ENCODE measurements at places on chromosomes 3 and 15. TPM values are rescaled to one million over a fixed set of nuclear protein-coding genes. Genes with fewer than 3 reads are reported as not detected.

PSMA4 gene
- total RNA-seq, result 204 TPM

NR2E3 gene
- not detected for total RNA-seq

DNASE1L3 gene
- total RNA-seq, result not detected

CPN2 gene
- not detected for total RNA-seq

LTF gene
- not detected for total RNA-seq

LHFPL4 gene
- 0.11 TPM for total RNA-seq

ANKUB1 gene
- total RNA-seq, result not detected

IRAK2 gene
- 2.1 TPM for total RNA-seq

STXBP5L gene
- 2.1 TPM for total RNA-seq

EXD1 gene
- not detected for total RNA-seq

- no peak for DNase-seq
- H3K4me1 ChIP-seq, result no peaks in the 10 kb centered on the region
Measured at GRCh38 chr3:82596805-82597204, 835.4 kb upstream of the GBE1 start.

DNA sequence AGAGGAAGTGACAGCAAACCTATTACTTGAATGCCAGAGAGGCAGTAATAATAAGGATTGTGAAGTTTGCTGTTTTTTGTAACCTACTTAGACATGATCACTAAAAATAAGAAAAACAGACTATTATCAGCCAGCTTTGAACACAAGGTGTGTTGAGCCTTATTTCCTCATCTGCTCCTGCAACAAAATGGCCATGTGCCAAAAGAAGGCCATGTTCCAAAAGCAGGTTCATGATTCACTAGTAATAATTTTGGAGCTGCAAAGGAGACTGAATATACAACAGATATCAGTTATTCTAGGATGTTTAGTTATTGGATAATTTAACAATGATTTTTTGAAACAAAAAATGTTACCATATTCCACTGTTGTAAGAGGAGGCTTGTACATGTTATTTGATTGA is 578.7 kb downstream of the SQOR start:
- DNase-seq, result no peak
- H3K27ac ChIP-seq, result no peak overlapping the region
- no peaks in the 10 kb centered on the region for H3K36me3 ChIP-seq
- no peak overlapping the region for H3K4me3 ChIP-seq

DNA sequence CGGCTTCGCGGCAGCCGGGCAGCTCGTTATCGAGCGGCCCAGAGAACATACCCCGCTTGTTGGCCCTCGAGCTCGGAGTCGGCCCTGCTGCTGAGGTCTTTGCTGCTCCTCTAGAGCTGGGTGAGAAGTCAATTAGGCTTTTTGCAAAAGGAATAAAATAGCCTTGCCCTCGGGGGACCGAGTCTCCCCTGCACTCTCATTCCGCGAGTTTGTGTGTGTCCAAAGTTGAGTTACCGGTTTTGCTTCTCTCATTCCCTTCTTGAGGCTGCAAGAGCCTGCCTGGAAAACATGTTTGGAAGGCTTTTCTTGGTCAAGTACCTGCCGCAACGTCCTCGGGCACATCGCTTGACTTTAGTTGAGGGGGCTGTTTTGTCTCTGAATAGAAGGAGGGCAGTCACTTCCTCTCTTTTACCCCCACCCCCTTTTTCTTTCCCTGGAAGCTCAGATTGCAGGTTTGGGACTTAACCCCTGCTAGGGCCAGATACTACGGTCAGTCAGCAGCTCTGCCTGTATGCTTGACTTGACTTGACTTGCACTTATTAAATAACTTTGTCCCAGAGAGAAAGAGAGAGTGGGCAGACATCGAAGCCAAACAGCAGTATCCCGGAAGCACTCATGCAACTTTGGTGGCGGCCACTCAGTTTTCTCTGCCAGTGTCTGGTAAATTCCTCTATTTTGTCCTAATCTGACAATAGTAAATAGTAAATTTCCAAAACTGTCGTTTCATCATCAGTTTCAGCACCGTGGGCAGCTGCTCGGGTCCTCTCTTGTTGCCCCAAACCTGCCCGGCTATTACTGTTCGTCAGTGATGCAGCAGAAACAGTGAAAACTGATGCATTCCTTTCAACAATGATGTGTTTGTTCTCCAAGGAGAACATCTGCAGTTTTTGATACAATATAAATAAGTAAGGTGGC is 609 bp downstream of the RNF13 start:
- H3K4me1 ChIP-seq, result peaks cover 15% of the 10 kb centered on the region
- peak overlapping the region; percentile 94 for H3K27ac ChIP-seq
- no peaks in the 10 kb centered on the region for H3K36me3 ChIP-seq
- peak; percentile 39 for DNase-seq

GRCh38 chr3:66483409-66483906 is 17.4 kb downstream of the LRIG1 start:
- H3K4me1 ChIP-seq, result peaks cover 76% of the 10 kb centered on the region
- no peak overlapping the region for H3K4me3 ChIP-seq
- H3K27me3 ChIP-seq, result no peaks in the 10 kb centered on the region
- peak overlapping the region; percentile 76 for H3K27ac ChIP-seq
- H3K36me3 ChIP-seq, result no peaks in the 10 kb centered on the region

DNA sequence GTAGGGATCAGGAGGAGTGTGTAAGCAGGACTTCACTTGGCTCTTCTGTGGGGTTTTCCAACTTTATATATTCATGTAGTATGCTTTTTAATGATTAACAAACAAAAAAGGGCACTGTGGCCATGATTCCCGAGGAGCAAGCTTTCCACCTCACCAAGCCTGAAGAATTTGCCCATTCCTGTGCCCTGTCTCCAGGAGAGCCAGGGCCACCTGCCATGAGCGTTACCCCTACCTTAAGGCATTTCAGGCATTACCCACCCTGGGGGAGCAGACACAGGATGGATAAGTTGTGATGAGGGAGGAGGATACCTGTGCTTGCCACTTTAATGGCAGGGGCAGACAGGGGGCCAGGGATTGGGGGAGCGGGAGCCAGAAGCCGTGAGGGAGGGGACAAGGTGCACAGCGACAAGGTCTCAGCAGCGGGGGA is 3.0 kb downstream of the TRPM1 start:
- H3K27ac ChIP-seq, result no peak overlapping the region
- H3K27me3 ChIP-seq, result peaks cover 7% of the 10 kb centered on the region
- H3K4me1 ChIP-seq, result no peaks in the 10 kb centered on the region
- DNase-seq, result no peak

DNA sequence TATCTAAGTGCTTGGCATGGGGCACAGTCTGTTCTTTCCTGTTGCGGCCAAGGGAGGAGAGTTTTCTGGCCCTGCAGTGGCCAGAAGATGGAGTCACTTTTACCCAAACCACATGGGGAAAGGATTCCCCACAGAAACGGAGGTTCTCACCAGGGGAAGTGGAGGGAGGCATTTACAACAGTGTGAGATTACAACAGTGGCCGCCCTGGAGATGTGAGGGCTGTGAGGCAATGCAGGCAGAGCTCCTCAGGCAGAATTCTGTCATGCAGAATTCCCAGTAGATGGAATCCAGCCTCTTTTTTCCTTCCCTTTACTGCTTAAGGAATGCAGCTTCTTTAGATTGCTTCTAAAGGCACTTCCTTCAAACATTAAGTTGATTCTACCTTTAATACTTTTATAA is 83.1 kb downstream of the CACNA1D start:
- no peak for DNase-seq
- no peaks in the 10 kb centered on the region for H3K27me3 ChIP-seq
- H3K4me3 ChIP-seq, result no peak overlapping the region
- H3K27ac ChIP-seq, result no peak overlapping the region
- H3K36me3 ChIP-seq, result no peaks in the 10 kb centered on the region

- H3K4me1 ChIP-seq, result no peaks in the 10 kb centered on the region
- no peaks in the 10 kb centered on the region for H3K36me3 ChIP-seq
- no peak overlapping the region for H3K27ac ChIP-seq
Measured at GRCh38 chr3:75101329-75102147, 487.1 kb upstream of the CNTN3 start.

DNA sequence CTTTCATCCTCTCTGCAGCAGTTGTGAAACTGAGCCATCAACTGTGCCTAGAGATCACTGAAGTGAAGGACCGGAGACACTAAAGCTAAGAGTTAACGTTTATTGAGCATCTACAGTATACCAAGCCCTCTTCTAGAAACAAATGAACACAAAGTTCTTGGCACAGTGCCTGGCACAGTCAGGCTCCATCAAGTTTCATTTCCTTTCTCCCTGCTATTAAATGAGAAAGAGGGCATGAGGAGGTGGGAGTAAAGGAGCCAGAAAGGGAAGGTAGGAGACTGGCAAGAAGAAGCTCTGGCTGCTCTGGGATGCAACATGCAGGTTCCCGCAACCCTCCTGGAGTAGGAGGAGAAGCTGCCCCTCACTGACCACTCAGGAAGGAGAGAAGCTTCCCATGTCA is 30.6 kb downstream of the CYP19A1 start:
- no peak overlapping the region for H3K4me3 ChIP-seq
- H3K36me3 ChIP-seq, result no peaks in the 10 kb centered on the region
- DNase-seq, result no peak
- H3K27ac ChIP-seq, result no peak overlapping the region
- H3K4me1 ChIP-seq, result peaks cover 24% of the 10 kb centered on the region

DNA sequence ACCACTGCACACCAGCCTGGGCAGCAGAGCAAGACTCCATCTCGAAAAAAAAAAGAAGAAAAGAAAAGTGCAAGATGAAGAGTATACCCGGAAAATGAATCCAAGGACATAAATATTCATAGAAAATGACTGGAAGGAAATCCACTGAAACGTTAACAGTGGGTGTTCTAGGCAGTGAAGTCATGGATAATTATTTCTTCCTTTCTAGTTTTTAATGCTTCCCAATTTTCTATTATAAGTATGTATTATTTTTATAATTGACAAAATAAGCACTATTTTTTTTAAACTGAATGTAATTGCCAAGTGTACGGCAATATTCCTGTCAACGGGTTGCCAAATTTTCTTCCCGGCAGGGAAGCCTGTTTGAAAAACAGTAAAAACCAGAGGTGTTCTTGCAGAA is 37.4 kb upstream of the MGLL start:
- H3K4me1 ChIP-seq, result no peaks in the 10 kb centered on the region
- no peak for DNase-seq
- H3K27me3 ChIP-seq, result no peaks in the 10 kb centered on the region
- H3K4me3 ChIP-seq, result no peak overlapping the region
- no peak overlapping the region for H3K27ac ChIP-seq
- no peaks in the 10 kb centered on the region for H3K36me3 ChIP-seq

- peak; percentile 23 for DNase-seq
- H3K27me3 ChIP-seq, result no peaks in the 10 kb centered on the region
- H3K4me1 ChIP-seq, result peaks cover 5% of the 10 kb centered on the region
- no peaks in the 10 kb centered on the region for H3K36me3 ChIP-seq
Measured at GRCh38 chr3:172595664-172596393, 72.6 kb upstream of the TNFSF10 start.

DNA sequence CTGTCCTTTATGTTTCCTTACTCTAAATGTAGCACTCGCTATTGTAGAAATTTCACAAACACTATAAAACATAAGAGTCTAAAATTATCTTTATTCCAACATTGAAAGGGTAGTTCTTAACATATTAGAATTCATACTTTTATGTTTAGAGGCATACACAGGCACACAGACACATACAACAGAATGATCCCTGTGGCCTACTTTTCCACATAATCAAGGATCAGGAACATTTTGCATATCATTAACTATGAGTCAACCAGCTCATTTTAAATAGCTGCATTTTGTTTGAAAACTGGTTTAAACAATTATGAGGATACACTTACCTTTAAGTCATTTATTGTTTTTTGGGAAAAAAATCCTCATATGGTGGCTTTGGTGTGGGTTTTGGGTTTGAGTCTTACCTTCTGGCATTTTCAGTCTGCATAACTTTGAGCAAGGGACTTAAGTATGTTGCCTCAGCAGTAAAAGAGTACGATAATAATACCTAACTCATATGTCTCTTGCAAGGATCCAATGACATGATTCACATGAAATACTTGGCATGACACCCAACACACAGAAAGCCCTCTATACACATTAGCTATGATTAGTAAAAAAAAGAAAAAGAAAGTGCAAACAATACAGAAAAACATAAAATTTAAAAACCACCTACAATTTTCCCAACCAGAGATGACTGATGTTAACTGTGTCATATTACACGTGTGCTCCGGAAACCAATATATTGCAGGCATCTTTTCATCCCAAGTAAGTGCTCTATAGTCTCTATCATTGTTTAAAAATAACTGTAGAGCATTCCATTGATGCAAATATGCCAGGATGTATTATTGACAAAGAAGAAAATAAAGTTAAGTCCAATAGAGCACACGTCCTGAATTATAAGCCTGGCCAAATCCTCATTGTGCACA is 213.1 kb upstream of the ADAMTS9 start:
- no peak overlapping the region for H3K27ac ChIP-seq
- peak; percentile 53 for DNase-seq
- H3K4me1 ChIP-seq, result no peaks in the 10 kb centered on the region

DNA sequence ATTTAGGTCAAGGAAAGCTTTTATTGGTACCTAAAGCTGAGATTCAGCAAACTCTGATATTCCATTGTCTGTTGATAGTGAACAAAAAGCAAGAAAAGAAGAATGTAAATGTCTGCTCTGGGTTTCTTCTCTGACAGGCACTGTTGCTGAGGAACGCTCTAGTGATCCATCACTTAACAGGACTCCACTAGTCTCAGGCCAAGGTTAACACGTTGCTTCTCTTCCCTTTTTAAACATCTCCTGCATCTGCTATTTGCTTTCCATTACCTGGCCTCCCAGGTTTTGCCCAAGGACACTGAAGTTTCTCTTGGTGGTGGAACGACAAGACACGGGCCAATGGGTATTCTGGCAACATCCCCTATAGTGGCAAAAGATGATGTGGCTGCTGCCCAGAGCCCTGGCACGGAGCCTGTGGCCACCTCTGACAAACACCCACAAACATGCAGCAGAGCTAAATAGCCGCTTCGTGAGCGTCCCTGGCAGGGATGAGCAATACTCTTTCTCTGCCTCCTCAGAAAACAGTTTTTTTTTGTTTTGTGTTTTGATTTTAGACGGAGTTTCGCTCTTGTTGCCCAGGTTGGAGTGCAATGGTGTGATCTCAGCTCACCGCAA is 97.8 kb upstream of the AKAP13 start:
- H3K27me3 ChIP-seq, result peaks cover 3% of the 10 kb centered on the region
- H3K4me3 ChIP-seq, result no peak overlapping the region
- no peaks in the 10 kb centered on the region for H3K4me1 ChIP-seq
- H3K27ac ChIP-seq, result no peak overlapping the region
- H3K36me3 ChIP-seq, result no peaks in the 10 kb centered on the region

- peaks cover 3% of the 10 kb centered on the region for H3K4me1 ChIP-seq
- no peak overlapping the region for H3K27ac ChIP-seq
- no peak overlapping the region for H3K4me3 ChIP-seq
- no peak for DNase-seq
Measured at GRCh38 chr15:69522361-69522760, 69.7 kb downstream of the RPLP1 start.

- peak; percentile 99 for DNase-seq
- no peak overlapping the region for H3K4me3 ChIP-seq
- H3K27ac ChIP-seq, result peak overlapping the region; percentile 100
- H3K27me3 ChIP-seq, result no peaks in the 10 kb centered on the region
- peaks cover 38% of the 10 kb centered on the region for H3K4me1 ChIP-seq
Measured at GRCh38 chr15:62896969-62897486, 145.5 kb upstream of the TPM1 start.

GRCh38 chr15:89646416-89647141 is 8.7 kb downstream of the KIF7 start:
- H3K36me3 ChIP-seq, result no peaks in the 10 kb centered on the region
- H3K4me1 ChIP-seq, result no peaks in the 10 kb centered on the region
- no peak overlapping the region for H3K27ac ChIP-seq
- H3K4me3 ChIP-seq, result no peak overlapping the region

GRCh38 chr3:71051259-71051595 is 532.3 kb downstream of the FOXP1 start:
- DNase-seq, result no peak
- no peaks in the 10 kb centered on the region for H3K27me3 ChIP-seq
- H3K36me3 ChIP-seq, result peaks cover 33% of the 10 kb centered on the region
- H3K4me3 ChIP-seq, result no peak overlapping the region

GRCh38 chr15:63509056-63509954 is 4.9 kb downstream of the USP3 start:
- H3K4me1 ChIP-seq, result peaks cover 28% of the 10 kb centered on the region
- no peak for DNase-seq
- H3K36me3 ChIP-seq, result no peaks in the 10 kb centered on the region
- H3K4me3 ChIP-seq, result peak overlapping the region; percentile 25

Data from astrocyte (in vitro differentiated cells and primary cell).